ENCODE measurements at places on chromosomes 2 and 18. TPM values are rescaled to one million over a fixed set of nuclear protein-coding genes. Genes with fewer than 3 reads are reported as not detected.

- DNase-seq, result no peak
Measured at GRCh38 chr2:120771781-120772208, 36.1 kb downstream of the GLI2 start.

- DNase-seq, result no peak
Measured at GRCh38 chr2:86468162-86469033, 27.2 kb downstream of the KDM3A start.

Gene FN1
- not detected for total RNA-seq

- no peak for DNase-seq
Measured at GRCh38 chr2:238488347-238488826, 61.7 kb downstream of the ASB1 start.
